ENCODE measurements at places on chromosomes 4 and X. TPM values are rescaled to one million over a fixed set of nuclear protein-coding genes. Genes with fewer than 3 reads are reported as not detected.

Gene CSAG1
- not detected for total RNA-seq

Gene ARHGAP10
- 12.3 TPM for total RNA-seq

Gene MND1
- total RNA-seq, result 5.6 TPM

Gene SLC9B1
- not detected for total RNA-seq

Gene TMEM35A
- 0.85 TPM for total RNA-seq

Gene DGKK
- not detected for total RNA-seq

Gene CPE
- 1.1 TPM for total RNA-seq

Gene STS
- total RNA-seq, result 6.1 TPM

Gene SCD5
- total RNA-seq, result 55.6 TPM

Gene XAGE1A
- total RNA-seq, result not detected

Gene CRLF2
- total RNA-seq, result not detected

Gene TCEAL7
- total RNA-seq, result 1.2 TPM

Gene NPY1R
- 0.09 TPM for total RNA-seq

Gene COQ2
- total RNA-seq, result 16.5 TPM

Gene MAGEA9B
- not detected for total RNA-seq

Gene ZFYVE28
- 8.6 TPM for total RNA-seq

Gene RPS6KA6
- total RNA-seq, result 1.4 TPM

Gene VGLL1
- total RNA-seq, result not detected

Gene FGD1
- 2.4 TPM for total RNA-seq

Gene SPANXC
- total RNA-seq, result not detected

Gene FDCSP
- total RNA-seq, result not detected

Gene CXXC4
- total RNA-seq, result not detected

Gene ADH7
- not detected for total RNA-seq

Gene TRAPPC2
- 17.9 TPM for total RNA-seq

Gene PAGE4
- total RNA-seq, result not detected

Gene RAI2
- 2.2 TPM for total RNA-seq

Gene MMRN1
- 2,743 TPM for total RNA-seq

Gene ASB5
- not detected for total RNA-seq

Gene MAP7D2
- 0.17 TPM for total RNA-seq

Gene NAP1L5
- 5.6 TPM for total RNA-seq

Gene PABPC4L
- 1.0 TPM for total RNA-seq

Gene MCF2
- not detected for total RNA-seq

Gene NLGN3
- 0.09 TPM for total RNA-seq

Gene FBXL5
- 109 TPM for total RNA-seq

Gene NEUROG2
- total RNA-seq, result not detected

Gene NPY2R
- total RNA-seq, result not detected

Gene H2BW2
- not detected for total RNA-seq

Gene ARHGEF38
- total RNA-seq, result under 0.01 TPM

Gene FGF13
- total RNA-seq, result 17.9 TPM

Gene HPRT1
- 24.7 TPM for total RNA-seq

Gene UNC5C
- total RNA-seq, result 0.23 TPM

Gene CT47B1
- total RNA-seq, result not detected

Gene SSX4B
- not detected for total RNA-seq

Gene POLA1
- 22.6 TPM for total RNA-seq

Gene GSX2
- total RNA-seq, result not detected

Gene SSX2B
- total RNA-seq, result not detected

Gene FAM236A
- not detected for total RNA-seq

Gene SOD3
- not detected for total RNA-seq

Data from dermis blood vessel endothelial cell (primary cell).